ENCODE measurements at places on chromosomes 3 and 15.
A peak's percentile ranks its signal among the peaks of the same experiment; 100 is the strongest.

- no peak for DNase-seq
Observed at GRCh38 chr15:64912379-64913325, 950 bp downstream of the ANKDD1A start.

GRCh38 chr3:143576568-143577270, 271.5 kb downstream of the SLC9A9 start:
- no peak for DNase-seq

DNA sequence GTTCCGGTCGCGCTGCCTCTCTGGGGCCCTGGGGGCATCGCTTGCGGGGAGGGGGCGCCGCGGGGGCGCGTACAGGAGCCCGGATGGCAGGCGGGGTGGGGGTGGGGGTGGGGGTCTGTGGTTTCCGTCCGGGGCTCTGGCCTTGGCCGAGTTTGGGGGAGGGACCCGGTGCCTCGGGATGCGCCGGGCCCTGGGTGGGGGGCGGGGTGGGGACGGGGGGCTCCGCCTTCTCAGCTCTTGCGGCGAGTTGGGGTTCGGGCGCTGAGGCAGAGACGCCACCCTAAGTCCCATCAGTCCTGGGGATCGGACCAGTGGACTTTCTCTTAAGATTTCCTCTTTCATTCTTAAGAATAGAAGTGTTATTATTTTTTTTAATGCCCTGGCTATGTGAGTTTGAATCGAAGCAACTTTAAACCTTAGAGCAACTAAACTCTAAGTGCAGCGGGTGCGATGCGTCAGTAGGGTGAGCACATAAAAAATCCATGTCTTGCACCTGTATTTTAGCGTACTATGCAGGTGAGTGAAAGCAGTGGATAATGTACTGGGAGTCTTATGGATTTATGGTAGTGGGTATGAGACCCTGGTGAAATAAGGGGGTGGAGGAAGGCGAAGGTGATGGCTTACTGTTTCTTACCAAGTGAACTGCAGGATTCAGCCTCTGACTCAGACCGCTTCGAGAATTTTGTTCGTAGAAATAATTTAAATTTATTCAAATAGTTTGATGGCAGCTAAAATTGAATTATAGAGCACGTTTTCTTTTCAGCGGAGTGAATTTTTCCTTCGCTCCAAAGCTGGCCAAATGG, 762 bp downstream of the CTNNB1 start:
- peak; percentile 30 for DNase-seq

DNA sequence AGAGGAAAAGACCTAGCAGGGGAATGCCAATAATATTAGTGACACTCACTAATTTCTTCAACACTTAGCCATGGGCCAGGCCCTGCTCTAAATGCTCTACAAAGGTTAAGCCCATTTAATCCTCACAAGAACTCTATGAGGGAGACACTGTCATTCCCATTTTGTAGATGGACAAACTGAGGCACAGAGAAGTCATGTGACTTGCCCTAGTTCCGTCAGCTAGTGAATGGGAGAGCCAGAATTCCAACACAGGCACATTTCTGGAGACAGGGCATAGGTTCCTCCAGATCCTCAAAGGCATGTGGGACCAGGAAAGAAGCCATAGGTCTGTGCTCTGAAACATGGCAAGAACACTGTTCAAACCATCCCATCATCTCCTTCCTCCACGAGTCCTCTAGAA, 31.5 kb downstream of the LOXL1 start:
- no peak for DNase-seq

- no peak for DNase-seq
Observed at GRCh38 chr15:92677999-92678398, 22.4 kb upstream of the FAM174B start.

DNA sequence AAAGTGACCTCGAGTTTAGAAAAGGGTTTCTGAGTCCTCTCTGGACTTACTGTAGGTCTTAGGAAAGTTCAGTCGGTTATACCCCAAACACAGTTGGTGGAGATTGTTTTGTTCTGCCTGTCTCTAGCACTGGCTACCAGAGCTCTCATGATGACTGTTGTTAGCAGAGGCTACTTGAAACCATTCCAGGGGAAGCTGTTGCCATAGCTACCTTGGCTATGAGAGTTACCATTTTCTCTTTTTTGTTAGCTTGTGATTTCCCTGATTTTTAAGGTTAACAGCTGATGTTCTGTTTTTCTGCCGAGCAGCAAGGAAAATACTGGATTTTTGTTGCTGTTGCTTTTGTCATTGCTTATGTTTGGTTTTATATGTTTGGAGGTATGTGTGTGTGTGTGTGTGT, 26.7 kb downstream of the ABHD2 start:
- no peak for DNase-seq

GRCh38 chr3:160098261-160098908, 109.8 kb downstream of the IL12A start:
- no peak for DNase-seq

DNA sequence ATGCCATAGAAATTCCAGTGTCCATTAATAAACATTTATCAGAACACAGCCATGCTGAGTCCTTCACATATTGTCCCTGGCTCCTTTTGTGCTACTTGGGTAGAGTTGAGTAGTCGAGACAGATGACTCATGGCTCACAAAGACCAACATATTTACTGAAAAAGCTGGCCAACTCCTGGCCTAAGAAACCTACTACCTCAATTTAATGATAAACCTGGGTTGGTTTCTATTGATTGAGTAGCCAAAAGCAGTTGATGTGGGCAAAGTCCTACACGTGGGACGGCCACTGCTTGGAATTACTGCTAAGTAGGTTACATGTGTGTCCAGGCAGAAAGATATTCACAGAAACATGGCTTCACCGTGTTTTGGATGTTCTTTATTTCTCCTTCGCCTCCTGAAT, 402.2 kb downstream of the NR2F2 start:
- DNase-seq, result no peak

- peak; percentile 38 for DNase-seq
Observed at GRCh38 chr3:160003520-160004128, 15.0 kb downstream of the IL12A start.

DNA sequence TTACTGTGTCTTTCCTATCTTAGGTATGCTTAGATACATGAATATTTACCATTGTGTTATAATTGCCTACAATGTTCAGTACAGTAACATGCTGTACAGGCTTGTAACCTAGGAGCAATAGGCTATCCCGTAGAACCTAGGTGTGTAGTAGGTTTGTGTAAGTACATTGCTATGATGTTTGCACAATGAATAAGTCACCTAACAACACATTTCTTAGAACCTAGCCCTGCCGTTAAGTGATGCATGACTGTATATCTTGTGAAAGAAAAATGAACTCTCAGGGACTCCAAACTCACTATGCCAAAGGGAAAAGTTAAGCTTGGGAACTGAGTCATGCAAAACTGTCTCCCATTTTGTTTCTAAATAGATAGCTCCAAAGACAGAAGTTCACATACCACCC, 91.5 kb upstream of the ACP3 start:
- no peak for DNase-seq

- DNase-seq, result no peak
Observed at GRCh38 chr3:37667335-37667734, 194.3 kb upstream of the CTDSPL start.

DNA sequence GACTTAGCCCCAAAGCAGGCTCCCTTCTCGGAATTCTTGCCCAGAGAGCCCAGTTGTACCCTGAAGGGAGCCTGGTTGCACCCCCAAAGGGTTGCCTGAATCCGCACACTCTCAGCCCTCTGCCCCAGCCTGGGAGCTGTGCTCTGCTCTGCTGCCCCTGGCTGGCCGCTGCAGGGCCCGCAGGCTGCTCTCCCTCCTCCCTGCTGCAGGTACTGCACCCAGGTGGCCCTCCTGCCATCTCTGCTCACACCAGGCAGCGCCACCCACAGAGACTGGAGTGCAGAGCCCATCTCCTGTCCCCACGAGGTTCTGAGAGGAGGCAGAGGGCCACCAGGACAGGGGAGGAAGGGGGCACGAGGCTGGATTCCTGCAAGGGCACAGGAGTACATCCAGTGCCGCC, 134.2 kb upstream of the NSMCE3 start:
- DNase-seq, result no peak

- no peak for DNase-seq
Observed at GRCh38 chr15:96416934-96417759, 86.6 kb downstream of the NR2F2 start.

DNA sequence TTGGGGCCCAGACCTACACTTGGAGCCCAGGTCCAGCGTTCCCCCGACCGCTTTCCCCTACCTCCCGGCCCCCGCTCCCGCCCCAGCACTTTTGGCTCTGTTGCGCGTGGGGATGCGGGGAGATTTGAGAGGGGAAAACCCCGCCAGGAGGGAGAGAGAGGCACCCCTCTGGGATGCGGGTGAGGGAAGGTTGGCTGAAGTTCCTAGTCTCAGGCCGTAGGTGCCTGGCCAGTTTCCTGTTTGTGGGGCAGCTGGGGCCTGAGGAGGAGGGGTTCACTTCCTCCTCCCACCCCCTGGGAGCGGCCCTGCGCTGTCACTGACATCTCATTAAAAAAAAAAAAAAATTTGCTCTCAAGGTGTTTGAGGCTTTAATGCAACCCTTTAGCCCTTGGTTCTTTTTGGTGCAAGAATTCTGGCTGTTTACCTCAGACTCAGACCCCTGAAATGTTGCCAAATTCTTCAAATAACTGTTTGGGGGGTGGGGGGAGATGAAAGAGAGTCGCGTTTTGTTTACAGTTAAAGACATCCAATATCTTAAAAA, 2.6 kb downstream of the FAM43A start:
- DNase-seq, result peak; percentile 21

DNA sequence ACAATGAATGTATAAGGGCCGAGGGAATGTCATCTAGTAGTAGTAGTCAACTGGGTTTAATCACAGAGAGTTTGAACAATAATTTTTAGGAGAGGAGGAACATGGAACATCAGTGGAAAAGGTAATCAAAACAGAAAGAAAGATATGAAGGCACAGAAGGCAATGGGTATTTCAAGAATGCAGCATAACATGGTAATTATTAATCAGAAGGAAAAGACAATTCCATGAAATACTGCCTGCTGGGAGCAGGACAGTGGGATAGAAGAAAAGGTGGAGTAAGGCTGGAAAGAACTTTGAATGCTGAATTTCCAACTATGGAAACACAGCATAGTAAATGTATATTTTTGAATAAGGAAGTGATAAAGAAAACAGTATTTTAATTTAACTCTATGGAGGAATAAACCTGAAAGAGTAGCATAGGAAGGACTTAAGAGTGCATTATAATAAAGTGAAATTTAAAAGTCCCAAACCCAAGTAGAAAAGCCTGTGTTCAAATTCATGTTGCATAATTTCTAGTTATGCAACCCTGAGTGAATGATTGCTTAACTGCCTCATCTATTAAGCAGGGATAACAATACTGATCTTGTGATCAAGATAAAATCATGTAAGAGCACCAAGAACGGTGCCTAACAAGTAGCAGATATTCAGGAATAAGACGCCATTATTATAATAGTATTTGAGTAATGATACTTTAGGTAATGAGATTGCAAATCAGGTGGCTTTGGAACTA, 357.7 kb downstream of the TBC1D5 start:
- no peak for DNase-seq

- peak; percentile 36 for DNase-seq
Observed at GRCh38 chr15:42137461-42138261, 18.8 kb downstream of the PLA2G4F start.

DNA sequence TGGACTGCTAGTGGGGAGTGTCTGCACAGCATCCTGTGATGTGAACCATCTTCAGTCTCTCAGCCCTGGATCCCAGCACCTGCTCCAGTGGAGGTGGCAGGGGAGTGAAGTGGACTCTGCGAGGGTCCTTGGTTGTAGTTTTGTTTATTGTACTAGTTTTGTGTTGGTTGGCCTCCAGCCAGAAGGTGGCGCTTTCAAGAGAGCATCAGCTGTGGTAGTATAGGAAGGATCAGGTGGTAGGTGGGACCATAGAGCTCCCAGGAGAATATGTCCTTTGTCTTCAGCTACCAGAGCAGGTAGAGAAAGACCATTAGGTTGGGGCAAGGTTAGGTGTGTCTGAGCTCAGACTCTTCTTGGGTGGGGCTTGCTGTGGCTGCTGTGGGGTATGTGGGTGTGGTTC, 20.9 kb downstream of the NEK11 start:
- no peak for DNase-seq

DNA sequence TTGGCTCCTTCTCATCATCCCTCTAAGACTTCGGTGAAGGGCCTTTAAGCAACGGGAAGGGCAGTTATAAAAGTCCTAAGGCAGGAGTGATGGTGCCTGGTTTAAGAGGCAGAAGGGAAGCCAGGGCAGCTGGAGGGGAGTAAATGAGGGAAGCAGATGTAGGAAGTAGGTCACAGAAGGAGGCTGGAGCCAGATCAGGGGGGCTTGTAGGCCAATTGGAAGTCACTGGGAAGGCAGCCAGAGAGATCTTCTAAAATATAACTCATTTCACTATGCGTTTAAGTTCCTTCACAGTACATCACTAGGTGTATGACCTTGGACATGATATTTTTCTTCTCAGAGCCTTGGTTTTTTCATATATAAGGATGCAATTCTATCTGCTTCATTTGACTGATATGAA, 94.7 kb downstream of the MYH15 start:
- DNase-seq, result no peak

- DNase-seq, result no peak
Observed at GRCh38 chr3:78781351-78781750, 986.4 kb downstream of the ROBO1 start.

DNA sequence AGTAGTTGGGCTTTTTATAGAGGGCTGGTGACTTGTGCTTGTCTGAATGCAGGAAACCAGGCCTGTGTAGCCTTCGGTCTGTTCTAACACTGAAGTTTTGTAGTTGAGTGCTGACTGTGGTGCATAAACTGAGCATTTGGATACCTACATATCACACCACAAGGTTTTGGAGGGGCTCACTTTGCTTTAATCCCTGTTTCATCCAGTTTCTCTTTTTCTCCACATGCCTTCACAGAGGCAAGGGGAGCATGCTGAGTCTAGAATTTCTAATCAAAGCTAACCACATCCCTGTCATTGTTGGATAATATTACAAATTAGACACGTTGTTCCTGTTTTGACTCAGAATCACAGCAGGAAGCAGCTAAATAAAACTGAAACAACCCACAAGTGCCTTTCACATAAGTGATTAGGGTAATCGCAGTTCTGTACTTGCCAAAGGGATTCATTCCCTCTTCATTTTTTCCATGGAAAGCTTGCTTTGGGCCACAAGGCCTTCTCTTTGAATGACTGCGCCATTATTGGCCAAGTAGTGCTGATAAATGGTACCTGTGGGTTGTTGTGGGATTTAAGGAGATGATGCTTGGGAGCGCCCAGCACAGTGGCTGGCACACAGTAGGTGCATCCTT, 48.9 kb downstream of the TGFBR2 start:
- DNase-seq, result peak; percentile 67

DNA sequence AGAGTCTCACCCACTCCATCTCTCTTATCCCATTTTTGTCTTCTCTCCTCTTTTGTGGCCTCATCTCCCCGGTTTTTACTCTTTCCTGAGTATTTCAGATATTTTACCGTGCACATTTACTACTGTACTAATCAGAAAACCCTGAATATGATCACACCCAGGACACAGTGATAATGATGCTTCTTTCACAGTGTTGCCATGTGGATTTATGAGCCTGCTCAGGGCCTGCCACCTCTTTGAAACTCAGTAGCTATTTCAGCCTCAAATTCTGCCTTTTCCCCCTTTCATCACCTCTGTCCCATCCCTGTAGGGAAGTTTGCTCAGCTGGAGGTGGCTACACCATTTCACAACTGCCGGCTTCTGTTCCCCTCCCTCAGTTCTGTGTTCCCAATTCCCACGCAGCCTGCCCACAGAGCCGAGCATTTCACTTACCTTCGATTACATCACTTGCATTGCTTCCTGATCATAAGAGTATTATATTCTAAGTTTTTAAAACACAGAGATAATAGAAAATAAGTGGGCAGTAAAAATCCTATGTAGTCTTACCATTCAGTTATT, 33.2 kb downstream of the ARNT2 start:
- no peak for DNase-seq

- peak; percentile 47 for DNase-seq
Observed at GRCh38 chr3:53195602-53196574, 34.9 kb downstream of the PRKCD start.

GRCh38 chr3:71076361-71077002, 507.0 kb downstream of the FOXP1 start:
- DNase-seq, result no peak

Data from CD4-positive, alpha-beta T cell treated with Interleukin-2 at 100 ng/mL for 4 hours (primary cell).